ENCODE measurements at places on chromosomes 2 and 18. TPM values are rescaled to one million over a fixed set of nuclear protein-coding genes. Genes with fewer than 3 reads are reported as not detected.

DNA sequence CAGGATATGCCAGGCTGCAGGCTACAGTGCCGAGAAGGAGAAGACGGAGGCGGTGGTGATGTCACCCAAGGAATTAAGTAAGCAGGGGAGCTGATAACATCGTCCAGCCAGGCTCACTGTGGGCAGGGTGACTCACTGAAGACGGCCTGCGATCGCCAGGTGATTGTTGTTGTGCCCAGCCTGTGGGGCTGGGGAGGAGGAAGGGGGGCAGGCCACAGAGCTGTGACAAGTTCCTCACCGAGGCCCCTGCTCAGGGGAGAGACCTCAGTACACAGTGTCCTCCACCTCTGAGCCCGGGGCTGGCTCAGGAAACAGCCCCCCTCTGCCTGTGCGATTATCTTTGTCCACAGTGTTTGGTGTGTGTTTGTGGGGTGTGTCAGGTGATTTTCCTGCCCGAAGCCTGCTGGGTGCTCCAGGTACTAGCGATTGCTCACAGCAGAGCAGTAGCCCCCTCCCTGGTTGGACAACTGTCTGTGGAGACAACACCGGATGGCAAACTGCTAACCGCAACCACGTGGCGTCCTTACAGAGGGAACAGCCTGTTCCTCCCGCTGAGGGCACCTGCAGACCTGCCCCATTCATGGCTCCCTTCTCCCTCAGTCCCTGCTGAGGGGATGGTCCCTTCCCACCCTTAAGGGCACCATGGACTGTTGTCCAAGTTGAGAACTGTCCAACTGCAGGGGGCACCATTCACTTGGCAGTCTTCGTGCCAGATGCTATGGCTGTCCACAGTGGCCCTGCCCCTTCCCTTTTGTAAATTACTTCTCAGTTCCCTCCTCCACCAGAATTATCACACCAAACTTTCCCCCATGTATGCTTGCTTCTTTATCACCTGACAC, 95.1 kb downstream of the ZFP36L2 start:
- peak; percentile 73 for ATAC-seq

GRCh38 chr2:136246086-136246669, 128.2 kb upstream of the CXCR4 start:
- no peak for ATAC-seq

AGAP1 gene
- 2.2 TPM for total RNA-seq

GRCh38 chr2:29807082-29807481, 114.3 kb downstream of the ALK start:
- ATAC-seq, result no peak
